ENCODE measurements at places on chromosomes 11 and 22.
A peak's percentile ranks its signal among the peaks of the same experiment; 100 is the strongest.

GRCh38 chr22:40819599-40820140 is 524 bp upstream of the SLC25A17 start:
- DNase-seq, result peak; percentile 27

GRCh38 chr11:118524757-118525470 is 2.4 kb upstream of the TTC36 start:
- no peak for DNase-seq

- no peak for DNase-seq
Measured at GRCh38 chr11:76244316-76244851, 38.1 kb upstream of the WNT11 start.

DNA sequence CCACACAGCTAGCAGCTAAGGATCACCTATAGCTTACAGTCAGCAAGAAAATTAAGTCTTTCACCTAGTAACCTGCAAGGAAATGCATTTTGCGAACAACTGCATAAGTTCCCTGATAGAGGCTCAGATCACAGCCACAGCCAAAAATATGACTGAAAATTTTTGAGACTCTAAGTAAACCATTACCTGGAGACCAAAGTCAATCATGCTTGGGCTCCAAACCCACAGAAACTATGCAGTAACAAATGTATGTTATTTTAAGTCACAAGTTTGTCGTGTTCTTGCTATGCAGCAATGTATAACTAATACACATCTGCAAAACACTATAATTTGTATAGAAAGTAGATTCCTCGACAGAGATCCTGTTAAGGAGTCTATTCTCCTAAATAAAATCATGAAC is 1025.7 kb upstream of the RAG2 start:
- no peak for DNase-seq

- no peak for DNase-seq
Measured at GRCh38 chr11:37942081-37942480, 1344.0 kb upstream of the RAG2 start.

- DNase-seq, result no peak
Measured at GRCh38 chr11:120746836-120747609, 235.5 kb downstream of the GRIK4 start.

GRCh38 chr11:13663631-13664071 is 4.8 kb upstream of the FAR1 start:
- DNase-seq, result no peak

DNA sequence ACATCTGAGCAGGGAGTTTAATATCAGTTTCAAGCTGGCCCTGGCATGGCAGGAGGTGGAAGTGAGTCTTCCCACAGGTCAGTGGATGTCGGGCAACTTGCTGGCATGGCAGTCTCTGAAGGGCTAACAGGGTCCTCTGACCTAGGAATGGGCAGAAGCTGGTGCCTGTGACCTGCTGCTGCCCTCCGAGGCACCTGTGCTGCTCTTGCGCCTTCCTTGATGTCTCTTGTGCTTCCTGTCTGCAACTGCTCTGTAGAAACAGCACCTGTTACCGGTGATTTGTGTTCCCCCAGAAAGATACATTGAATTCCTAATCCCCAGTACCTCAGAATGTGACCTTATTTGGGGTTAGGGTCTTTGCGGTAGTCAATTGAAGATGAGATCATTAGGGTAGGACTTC is 110.3 kb downstream of the RPS6KA4 start:
- no peak for DNase-seq

DNA sequence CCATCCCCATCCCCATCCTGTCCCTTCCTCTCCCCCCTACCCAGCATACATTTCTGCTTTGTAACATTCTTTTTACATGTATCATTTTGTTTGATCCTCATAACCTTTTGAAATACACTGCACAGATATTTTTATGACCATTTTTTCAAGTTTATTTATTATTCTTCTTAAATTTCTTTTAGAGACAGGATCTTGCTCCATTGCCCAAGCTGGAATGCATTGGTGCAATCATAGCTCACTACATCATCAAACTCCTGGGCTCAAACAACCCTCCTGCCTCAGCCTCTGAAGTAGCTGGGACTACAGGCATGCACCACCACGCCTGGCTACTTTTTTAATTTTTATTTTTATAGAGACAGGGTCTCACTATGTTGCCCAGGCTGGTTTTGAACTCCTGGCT is 99.4 kb upstream of the AKIP1 start:
- DNase-seq, result no peak

DNA sequence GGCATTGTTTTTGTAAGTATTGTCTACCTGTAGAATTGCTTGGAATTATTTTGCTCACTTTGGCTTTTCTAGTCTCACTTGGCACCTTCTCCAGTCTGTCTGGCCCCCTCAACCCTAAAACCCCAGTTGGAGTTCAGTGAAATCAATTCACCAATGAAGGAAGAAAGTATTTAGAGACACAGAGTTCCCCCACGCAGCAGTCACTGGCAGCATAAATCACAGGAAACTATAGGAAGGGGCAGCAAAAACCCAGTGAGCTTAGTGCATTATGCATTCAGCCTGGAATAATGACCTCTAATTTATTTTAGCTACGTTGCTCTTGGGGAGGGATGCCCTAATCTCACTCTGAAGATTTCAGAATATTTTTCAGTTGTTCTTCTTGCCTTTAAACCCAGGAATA is 204.7 kb upstream of the BLID start:
- DNase-seq, result no peak

DNA sequence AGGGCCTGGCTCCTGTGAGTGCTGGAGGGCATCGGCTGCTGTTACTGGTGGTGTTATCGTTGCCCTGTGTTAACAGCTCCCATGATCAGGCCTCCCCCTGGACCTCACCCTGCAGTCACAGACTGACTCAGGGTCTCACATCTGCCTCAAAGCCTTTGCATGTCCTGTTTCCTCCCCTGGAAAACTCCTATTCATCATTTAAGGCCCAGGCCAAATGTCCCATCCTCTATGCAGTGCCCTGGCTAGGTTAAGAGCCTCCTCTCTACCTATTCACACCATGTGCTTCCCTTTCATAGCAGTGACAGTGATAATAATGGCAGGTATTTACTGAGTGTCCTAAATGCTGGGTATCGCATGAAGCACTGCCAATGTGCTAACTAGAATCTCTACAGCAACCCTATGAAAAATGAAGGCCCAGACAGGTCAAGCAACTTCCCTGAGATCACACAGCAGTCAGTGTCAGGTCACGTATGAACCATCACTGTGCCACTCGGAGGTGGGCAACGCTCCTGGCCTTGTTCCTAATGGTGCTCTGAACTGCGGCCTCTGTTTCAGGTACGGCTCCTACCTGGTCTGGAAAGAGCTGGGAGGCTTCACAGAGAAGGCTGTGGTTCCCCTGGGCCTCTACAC is 9.3 kb downstream of the TSPO start:
- DNase-seq, result no peak

DNA sequence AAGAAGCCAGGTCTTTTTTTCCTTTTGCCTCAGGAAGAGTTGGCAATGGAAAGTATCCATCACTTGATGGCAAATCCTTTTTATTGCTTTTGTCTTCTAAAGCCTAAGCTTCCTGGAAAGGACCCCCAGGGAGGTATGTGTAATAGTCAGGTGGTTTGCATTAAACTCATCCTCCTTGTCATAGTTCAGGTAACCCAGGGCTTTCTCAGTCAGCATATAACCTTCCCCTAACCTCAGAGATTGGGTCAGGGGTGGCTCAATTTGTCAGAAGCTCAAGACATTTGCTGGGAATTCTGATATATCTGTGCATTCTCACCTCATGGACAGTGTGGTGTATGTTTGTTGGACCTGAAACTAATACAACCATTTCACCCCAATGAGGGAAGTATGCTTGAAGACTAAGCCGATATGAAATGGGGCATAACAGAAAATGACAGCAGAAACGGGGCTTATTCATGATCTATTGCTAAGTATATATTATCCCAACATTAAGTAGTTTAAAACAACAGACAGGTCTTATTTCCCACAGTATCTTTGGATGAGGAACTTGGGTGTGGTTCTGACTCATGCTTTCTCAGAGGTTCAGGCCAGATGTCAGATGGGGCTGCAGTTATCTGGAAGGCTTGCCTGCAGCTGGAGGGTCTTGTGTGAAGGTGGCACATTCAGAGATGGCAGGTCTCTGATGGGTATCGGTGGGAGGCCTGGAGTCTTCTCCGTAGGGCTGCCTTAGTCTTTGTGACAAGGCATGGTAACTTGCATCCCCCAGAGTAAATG is 135.8 kb upstream of the SPON1 start:
- no peak for DNase-seq

GRCh38 chr11:119672597-119672996 is 56.4 kb downstream of the NECTIN1 start:
- DNase-seq, result no peak

- DNase-seq, result no peak
Measured at GRCh38 chr11:85348945-85349344, 278.2 kb downstream of the DLG2 start.

DNA sequence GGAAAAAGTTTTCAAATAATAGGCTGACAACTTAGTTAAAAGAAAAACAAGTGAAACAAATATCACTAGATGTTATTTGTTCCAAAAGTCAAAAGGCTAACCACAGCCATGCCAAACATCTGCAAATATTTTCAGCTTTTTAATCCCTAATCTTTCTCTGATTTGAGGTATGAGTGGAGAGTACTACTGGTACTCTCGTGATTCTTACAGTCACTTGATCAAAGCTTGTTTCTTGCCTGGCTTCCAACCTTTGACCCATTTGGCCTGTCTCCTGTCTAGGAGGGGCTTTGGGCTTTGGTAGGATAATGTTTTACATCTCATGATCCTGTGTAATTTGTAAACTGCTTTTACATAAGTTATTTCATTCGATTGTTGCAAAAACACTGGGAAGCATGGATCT is 301.8 kb upstream of the SORL1-AS1 start:
- DNase-seq, result no peak

- no peak for DNase-seq
Measured at GRCh38 chr22:29260031-29260560, 7.7 kb downstream of the RHBDD3 start.

DNA sequence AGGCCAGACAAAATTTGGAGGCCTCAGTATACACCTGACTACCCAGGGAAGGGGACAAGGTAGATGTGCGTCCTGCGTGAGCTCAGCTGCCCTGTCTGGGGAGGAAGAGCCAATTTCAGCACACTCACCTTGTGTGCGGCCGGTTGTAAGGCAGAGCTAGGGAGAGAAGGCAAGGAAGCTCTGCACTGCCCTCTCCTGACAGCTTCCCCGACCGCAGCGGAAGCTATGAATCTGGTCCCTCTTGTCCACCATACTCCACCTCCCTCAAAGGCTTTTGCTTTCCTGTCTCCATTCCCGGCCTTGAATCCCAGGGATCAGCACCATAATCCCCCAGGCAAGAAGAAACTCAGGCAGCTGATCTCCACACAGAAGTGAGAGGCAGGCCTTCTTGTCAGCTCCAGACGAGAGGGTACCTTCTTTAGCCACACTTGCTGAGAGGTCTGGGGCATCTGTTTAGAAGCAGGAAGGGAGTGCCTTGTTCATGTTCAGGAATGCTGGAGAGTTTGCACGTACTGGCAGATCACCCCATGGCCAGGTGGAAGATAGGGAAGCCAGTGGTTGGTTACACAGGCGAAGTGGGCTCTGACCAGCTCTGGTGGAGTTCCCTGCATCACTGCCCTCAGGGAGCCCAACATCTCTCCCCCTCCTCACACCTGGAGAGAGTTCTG is 62.5 kb downstream of the FEZ1 start:
- peak; percentile 22 for DNase-seq

GRCh38 chr11:119641983-119642745 is 86.8 kb downstream of the NECTIN1 start:
- peak; percentile 24 for DNase-seq

- DNase-seq, result no peak
Measured at GRCh38 chr11:73851046-73851764, 25.4 kb downstream of the COA4 start.

DNA sequence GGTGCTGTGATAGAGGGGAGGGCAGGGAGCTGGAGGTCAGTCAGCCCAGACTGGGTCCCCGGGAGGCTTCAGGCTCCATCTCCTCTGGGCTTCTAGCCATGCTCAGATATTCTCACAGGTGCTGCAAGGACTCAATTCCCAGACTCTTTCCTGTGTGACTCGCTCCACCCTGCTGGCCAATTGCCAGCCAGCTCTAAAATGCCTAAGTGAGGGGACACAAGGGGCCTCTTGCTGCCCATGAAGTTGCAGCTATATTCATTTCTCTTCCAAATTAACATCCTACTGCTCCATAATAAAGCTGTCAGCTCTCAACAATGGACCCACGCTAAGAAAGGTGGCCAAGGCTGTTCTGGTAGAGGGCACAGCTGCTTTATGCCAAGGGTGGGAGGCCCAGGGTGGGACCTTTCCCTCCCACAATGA is 101.5 kb downstream of the PLEKHA7 start:
- DNase-seq, result no peak

- peak; percentile 46 for DNase-seq
Measured at GRCh38 chr22:31616315-31616980, 45.6 kb downstream of the PISD start.

DNA sequence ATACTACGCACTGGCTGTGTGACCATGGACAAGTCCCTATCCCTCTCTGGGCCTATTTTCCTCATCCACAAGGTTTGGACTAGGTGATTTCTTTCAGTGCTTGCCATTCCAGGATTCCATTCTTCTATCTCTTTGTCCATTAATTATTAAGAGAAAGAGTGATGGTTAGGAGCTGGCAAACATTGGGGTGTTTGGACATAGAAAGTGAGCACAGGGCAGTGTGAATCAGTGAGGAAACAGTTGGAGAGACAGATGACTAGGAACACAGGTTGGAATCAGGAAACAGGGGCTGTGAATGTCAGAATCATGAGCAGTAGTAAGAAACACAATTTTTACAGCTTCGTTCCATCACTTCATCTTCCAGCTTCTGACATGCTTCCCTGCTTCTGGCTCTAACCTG is 211.8 kb downstream of the INSC start:
- DNase-seq, result no peak

DNA sequence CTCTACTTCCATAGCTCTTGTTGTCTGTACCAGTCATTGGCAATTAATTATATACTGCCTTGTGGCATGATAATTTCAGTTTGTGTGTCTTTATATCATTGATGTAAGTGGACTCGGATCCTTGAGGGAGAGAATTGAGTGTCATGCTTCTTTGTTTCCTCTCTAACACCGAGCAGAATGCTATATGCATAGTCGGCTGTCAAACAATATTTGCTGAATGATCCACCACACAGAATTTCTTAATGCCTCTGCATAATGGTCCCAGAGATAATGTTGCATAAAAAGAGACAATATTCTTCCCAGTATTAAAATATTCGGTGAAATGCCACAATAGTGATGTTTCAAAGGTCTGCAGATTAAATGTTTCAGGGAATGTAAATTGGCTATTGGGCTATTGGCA is 664.8 kb downstream of the NTM start:
- no peak for DNase-seq
